ENCODE measurements at places on chromosomes 4 and X.

DNA sequence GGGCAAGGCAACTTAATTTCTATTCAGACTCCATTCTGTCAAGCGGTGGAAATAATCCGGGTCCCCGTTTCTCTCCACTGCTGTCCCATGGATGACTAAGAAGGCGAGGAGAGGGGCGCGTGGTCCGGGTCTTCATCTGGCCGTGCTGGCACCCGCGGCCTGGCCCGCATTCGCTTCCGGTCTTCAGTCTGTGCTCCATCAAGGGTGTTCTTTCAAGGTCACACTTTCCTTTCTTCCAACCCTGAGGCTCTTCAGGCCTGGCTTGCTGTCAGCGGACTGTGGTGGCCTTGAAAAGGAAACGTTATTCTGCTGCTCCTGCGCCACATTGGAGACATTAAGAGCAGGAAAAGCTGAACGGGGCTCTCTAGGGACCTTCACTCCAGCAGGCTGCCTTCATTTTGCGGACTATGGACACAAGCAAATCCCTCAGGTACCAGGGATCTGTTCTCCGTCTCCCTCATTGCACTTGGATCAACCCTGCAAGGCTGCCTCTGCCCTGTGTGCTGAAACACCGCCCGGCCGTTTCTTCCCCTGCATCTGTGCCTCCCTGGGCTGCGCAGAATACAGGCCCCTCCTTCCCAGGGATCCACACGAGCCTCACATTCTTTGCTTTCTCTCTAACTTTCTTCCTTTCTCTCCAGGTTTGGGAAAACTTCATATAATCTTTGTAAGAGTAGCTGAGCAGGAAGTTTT, 5.7 kb upstream of the SLC25A4 start:
- DNase-seq, result no peak

- DNase-seq, result no peak
Measured at GRCh38 chrX:43633757-43634156, 22.3 kb upstream of the MAOA start.

GRCh38 chrX:103503163-103503852, 16.0 kb downstream of the RAB40A start:
- no peak for DNase-seq

- DNase-seq, result no peak
Measured at GRCh38 chr4:38090455-38091246, 130.5 kb downstream of the PTTG2 start.

- DNase-seq, result no peak
Measured at GRCh38 chrX:120311727-120312063, 434 bp upstream of the TMEM255A start.

DNA sequence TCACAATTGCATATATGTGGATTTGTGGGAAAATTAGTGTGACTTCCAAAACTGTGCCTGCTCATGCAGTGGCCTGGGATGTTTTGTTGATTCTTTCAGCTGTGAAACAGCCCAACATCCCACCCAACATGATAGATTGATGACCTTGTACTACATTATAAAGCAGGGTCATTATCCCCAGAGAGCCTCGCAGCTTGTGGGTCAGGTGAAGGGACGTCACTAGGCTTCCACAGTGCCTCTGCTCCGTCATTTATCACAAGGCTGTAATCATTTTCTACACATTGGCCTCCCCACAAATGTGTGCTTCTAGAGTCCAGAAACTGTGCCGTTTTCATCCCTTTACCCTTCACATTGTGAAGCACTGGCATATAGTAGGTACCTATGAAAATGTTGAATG, 31.6 kb downstream of the ALPK1 start:
- no peak for DNase-seq

GRCh38 chr4:18075823-18076433, 54.4 kb upstream of the LCORL start:
- DNase-seq, result no peak

DNA sequence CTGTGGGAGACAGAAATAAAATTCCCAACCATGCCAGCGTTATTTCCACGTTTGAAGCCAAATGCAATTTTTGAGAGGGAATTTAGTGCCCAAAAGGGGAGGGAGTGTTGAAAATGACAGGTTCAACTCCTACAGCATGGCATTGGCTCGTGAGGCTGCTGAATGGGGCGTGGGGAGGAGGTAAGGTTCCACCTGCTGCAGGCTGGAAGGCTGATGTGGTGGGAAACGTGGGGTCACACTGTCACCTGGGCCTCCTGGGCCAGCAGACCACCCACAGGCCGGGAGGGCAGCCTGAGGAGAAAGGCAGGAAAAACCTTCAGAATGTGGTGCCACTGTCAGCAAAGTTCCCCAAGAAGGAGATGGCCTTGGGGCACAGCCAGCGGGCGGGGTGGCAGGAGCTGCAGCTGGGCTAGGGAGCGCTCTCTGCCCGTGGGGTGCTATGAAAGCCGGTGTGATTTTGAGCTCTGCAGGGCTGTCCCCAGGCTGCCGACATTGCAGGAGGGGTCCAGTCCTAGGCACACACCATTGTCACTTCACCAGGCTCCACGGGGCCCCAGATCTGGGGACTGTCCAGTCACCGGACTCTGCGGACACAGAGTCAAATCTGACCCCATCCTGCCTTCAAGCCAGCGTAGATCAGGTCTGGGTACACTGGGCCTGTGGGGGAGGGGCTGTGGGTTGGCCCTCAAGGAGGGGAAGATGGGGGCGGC, 19.6 kb downstream of the MSANTD1 start:
- DNase-seq, result peak; percentile 58

DNA sequence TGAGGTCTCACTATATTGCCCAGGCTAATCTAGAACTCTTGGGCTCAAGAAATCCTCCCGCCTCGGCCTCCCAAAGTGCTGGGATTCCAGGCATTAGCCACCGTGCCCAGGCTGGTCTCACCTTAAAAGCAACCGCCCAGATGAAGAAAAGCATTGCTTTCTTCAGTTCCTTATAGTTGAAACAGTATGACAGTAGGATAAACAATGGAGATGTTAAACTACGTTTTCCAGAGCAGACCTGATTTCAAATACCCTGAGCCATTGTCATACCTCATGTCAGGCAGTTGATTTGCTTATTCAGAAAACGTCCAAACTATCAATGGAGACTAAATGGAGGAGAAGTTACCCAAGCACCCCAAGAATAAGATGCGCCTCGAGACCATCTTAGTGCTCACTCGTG, 26.3 kb upstream of the TMEM131L start:
- DNase-seq, result no peak

GRCh38 chr4:150244600-150244999, 166.4 kb downstream of the DCLK2 start:
- DNase-seq, result no peak

GRCh38 chrX:47687263-47687662, 28.3 kb upstream of the UXT start:
- no peak for DNase-seq

- no peak for DNase-seq
Measured at GRCh38 chr4:125097729-125098128, 217.0 kb upstream of the FAT4 start.

DNA sequence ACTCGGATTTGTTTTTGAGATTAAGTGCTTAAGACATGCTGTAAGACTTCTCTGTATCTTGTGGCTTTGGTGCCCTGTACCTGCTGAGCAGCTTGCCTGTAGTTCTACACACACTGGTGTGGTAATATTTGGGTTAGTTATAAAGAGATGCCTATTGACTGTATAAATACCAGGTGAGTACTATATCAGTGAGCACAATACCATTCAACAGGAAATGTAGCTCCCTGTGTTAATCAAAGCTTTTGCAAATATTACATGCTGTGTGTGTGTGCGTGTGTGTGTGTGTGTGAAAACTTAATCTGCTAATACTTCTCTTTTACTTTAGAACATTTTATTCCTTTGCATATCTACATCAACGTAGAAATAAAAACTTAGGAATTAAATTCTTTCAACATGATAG, 30.1 kb downstream of the MYOZ2 start:
- no peak for DNase-seq

DNA sequence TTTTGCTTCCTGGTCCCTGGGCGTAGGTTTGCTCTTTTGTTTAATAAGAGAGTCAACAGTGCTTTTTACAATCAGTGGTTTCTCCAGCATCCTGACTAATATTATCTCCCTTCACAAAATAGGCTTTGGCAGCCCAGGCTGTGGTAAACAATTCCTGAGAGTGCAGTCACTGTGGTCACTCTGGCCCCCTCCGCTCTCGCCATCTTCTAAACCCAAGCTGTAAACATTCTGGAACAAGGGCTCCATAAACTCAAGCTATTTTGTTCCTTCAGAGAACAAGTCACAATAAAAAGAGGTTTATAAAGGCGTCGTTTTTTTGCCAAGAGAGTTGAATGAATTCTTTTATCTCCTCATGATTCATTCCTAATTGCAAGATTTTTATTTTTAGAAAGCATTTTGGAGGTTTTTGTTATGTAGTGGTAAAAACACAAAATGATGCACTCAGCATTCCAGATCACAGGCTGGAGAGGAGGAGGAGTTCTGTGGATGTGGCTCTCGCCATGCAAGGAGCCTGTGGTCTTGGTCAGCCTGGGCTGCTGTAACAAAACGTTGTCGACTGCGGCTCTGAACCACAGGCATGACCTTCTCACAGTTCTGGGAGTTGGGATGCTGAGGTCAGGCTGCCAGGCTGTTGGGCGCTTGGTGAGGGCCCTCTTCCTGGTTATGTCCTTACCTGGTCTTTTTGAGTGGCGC, 486.4 kb upstream of the FAT1 start:
- DNase-seq, result no peak

GRCh38 chr4:144340931-144341330, 200.4 kb upstream of the GYPA start:
- DNase-seq, result no peak

DNA sequence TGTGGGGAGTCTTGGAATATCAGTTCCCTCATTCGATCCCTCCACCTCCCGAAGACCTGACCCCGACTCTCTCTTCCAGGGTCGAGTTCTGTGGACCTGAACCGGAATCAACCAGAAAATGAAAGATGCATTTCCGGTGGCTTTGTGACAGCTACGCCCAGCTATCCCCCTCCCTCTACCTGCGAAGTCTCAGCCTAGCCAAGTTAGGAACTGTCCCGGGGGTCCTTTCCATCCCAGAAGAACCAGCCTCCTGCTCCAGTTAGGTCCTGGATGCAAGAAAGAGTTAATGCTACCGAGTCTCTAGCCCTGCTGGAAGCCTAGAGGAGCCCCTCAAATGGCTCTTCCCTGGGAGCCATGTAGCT, 13.4 kb upstream of the ETDC start:
- DNase-seq, result no peak

GRCh38 chrX:5575407-5575806, 653.3 kb downstream of the NLGN4X start:
- DNase-seq, result no peak

DNA sequence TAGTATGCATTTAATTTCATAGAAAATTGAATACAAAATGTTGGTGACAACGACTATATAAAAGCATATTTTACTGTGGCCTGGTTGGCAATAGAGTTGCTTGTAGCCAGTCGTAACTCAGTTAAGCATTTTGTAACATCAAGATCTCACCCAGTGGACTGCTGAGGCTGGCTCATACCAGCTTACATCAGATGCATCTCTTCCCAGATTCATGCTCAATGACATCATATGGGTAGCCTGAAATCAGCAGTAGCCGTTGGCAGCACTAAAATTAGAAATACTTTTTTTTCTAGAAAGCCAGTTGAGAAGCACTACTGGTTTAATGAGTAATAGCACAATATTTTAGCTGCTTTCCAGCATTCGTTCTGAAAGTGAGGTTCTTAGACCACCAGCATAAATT, 341.2 kb downstream of the TECRL start:
- no peak for DNase-seq

- no peak for DNase-seq
Measured at GRCh38 chrX:116318672-116319071, 117.7 kb upstream of the SLC6A14 start.

- no peak for DNase-seq
Measured at GRCh38 chr4:111537871-111538270, 607.4 kb upstream of the FAM241A start.

- DNase-seq, result no peak
Measured at GRCh38 chrX:17072721-17073230, 126.3 kb downstream of the REPS2 start.

- DNase-seq, result no peak
Measured at GRCh38 chr4:158315706-158316105, 105.4 kb downstream of the TMEM144 start.

GRCh38 chr4:149993030-149993429, 85.2 kb upstream of the DCLK2 start:
- no peak for DNase-seq

DNA sequence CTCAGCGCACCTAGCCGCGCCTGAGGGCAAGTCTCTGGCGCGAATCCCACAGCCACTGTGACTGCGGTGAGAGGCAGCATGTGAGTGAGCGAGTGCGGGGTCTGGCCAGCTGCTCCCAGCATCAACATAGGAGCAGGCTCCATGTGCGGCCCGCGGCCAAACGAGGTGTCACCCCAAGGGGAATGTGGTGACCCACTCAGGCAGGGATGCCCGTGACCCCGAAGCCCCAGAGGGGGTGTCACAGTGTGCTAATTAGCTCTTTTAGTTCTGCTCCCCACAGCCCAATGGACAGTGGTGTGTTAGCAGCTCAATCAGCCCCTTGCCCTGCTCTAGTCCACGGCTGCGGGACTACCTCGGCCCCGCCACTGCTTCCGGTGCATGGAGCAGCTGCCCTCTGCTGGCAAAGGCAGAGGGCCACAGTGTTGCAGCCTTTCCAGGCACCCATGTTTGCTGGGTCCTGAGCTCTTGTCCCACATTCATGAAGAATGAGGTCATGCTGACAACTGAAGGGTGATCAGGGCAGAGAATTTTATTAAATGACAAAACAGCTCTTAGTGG, 61.4 kb downstream of the AGA start:
- no peak for DNase-seq

DNA sequence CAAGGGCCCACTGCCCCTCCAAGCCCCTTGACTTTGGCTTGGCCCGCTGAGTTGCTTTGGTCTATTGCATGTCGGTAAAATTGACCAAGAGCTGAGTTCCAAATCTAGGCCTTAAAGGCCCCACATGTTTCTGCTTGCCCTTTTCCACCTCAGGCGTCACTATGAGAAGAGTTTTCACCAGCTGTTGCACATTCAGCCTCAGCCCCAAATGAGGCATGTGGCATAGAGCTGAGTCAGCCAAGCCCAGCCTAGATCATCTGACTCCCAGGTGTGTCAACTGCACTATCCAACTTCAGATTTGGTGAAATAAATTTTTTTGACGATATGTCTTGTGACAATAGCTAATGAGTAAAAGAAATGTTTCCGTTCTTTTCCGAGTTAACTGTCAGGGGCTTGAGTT, 424.5 kb upstream of the FAM47C start:
- no peak for DNase-seq

DNA sequence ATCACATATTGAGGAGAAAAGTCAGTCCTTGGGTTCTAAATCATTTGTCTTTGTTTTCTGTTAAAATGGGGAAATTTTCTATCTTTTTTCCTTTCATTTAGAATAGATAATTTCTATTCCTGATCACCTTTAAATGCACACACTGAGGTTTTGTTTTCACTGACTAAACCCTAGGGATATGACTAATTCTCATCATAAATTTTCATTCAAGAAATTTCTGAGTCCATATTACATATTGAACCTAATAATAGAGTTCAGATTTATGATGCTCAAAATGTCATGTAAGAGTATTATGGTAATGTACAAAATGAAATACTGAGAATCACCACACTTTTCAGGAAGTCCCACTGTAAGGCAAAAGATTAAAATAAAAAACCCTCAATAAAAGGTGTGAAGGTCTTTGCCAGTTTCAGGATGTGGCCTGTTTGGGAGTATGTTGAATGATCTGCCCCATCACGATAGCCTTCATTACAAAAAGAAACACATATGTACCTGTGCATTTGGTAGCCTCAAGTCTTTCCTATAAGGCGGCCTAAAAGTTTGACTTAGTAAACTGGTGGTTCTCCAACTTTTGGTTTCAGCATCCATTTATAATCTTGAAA, 49.4 kb downstream of the LEF1 start:
- no peak for DNase-seq
